NK-92 treated with Interleukin-12 subunit alpha and Interleukin-12 subunit beta, amount 100 ng/mL, for 24 hours (cell line): ENCODE measurements at places on chromosomes 3 and 15.

GRCh38 chr3:127670761-127671522 is 1.8 kb upstream of the ABTB1 start:
- no peak for DNase-seq

DNA sequence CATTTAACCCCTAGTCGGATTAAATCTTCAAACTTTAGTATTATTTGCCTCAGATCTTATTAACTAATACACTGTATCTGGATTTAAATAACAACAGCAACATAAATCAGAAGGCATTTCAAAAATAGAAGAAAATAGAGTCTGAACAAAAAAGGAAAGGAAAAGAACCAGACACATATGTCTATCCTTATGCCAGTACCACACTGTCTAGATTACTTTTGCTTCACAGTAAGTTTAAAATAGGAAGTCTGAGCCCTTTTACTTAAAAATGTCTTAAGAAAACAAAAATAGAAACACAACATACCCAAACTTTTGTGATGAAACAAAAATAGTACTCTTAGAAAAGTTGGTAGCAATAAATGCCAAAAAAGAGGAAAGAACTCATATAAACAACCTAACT is 1615.8 kb downstream of the SI start:
- no peak for DNase-seq

- DNase-seq: no peak
Measured at GRCh38 chr3:51968170-51968775, 1.0 kb upstream of the PCBP4 start.

- DNase-seq: no peak
Measured at GRCh38 chr3:5456199-5456598, 268.7 kb downstream of the EDEM1 start.

DNA sequence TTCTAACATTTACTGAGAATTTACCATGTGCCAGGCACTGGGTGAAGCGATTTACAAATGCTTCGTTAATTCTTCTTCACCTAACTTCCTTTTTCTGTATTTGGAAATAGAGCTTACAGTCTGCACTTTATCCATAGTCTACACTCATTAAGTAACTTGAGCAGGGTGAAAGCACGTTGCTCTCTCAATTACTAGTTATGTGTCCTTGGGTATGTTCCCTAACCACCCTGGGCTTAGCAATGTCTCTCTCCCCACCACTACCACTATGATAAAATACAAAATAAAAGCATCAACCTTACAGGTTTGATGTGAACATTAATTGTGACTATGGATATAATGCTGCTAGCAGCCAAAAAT is 172.9 kb upstream of the SLC2A2 start:
- DNase-seq: no peak

GRCh38 chr3:64150623-64151207 is 74.6 kb downstream of the PRICKLE2 start:
- no peak for DNase-seq

DNA sequence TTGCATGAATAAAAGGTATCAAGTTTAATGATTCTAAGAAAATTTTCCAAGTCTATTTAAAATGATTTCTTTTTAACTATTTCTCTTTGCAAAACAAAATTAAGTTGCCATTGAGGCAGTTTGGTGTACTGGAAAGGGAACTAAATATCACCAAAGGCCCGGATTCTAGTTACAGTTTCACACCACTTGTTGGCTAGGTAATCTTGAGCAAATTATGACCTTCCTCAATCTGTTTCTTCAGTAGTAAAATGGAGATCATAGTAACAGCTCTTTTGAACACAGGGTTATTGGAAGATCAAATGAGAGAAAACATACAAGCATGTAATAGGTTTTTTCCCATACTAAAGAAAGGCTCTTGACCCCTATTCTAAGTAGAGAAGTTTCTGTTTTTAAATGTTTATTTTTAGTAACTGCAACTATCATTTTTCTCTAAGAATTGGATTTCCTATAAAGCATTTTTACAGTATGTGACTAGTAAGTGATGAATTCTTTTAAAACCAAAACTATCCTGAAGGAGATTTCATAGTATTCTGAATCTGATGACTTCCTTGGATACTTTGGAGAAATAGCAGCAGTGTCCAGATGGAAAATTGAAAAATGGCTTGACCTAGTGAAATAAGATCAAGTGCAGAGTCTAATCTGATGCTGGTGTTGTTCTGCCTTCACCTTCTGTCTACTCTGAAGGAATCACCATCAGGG is 15.7 kb downstream of the SCAANT1 start:
- DNase-seq: no peak

DNA sequence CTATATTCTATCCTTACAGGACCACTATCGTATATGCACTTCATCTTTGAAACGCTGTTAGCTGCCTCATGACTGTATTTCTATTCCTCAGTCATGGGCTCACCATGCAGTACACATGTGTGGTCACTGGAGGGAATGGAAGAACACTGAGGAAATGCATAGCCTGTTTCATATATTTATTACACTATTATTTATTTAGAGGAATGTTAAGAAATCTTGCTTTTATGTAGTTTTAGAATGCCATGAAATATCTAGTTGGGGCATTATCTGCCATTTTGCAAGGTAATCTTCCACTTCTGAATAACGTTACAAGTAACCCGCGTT is 155.7 kb downstream of the IGF1R start:
- DNase-seq: no peak

DNA sequence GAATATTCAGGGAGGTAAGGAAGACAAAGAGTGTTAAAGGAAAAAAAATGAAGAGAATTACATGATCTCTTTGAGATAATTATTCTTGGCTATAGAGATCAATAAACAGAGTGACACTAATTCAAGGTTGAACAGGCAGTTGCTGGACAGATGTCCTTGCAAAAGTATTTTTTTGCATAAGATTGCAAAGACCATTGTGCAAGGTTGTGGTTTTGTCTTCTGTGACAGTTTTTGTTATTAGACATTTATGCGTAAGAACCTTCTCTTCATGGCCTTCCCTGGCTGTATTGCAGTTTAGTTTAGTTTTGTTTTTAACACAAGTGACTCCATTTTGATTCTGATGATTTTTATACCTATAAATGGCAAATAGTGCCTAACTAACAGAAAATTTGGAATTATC is 682.8 kb upstream of the ARPP21 start:
- DNase-seq: no peak

DNA sequence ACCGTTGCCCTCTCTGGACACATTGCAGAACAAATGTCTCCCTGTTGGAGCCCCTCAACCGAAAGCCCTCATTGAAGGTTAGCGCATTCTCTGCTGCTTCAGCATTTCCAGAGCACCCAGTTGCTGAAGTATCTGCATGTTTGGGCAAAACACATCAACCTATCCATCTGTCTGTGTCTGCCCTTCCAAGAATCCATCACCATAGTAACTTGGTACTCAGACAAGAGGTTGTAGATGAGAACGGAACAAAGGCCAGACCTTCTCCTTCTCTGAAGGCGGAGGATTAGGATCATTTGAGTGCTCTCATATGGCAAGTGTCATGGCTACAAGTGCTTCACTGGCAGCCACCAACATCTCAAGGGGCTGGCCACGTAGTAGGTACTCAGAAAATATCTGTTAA is 23.1 kb upstream of the RHO start:
- no peak for DNase-seq

- DNase-seq: no peak
Measured at GRCh38 chr3:74575857-74576256, 38.6 kb downstream of the CNTN3 start.

DNA sequence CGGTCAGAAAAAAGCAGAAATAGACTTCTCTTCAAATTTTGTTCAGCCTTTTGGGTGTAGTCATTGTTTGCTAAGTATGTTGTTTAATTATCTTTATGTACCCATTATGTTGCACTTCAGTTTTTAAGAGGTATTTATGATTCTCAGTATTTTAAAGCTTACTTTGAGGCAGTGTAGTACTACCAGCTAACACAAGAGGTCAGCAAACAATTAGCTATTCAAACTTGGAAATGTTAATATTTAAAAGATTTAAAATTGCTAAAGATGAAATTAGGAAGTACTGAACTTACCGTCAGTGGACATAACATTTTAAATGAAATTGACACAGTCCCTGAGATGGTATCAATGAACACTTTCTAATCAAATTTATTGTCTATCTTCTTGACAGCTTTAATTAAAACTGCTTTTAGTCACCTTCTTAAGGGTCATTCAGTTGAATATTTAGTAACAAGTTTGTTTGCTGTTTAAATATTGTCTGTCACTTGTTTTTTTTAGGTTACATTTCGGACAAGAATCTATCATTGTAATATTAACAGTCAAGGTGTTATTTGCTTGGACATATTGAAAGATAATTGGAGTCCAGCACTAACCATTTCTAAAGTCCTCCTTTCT is 28.1 kb downstream of the NKIRAS1 start:
- DNase-seq: no peak

DNA sequence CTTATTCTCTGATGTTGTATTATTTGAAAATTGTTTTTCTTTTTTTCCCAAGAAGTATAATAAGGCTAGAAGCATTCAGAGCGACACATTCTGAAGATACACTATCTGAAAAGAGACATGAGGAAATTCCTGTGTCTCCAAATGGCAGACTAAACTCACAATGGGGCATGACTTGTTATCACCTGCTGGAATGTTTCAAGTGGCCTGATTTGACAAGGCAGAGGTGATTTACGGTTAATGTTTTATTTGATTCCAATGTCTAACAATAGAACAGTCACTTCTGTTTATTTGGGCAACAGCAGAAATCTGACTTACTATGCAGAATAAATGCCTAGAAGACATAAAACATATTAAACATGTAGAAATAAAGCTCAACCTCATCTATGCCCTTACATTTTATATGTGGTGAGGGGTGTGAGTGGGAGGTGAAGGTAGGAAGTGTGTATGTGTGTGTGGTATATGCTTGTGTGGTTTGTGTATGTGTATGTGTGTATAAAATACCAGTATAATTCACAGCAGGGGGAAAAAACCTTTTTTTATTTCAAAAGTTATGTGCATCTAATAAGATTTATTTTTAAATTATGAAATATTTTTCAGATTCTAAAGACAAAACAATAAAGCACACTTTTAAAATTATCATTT is 1051.7 kb downstream of the ROBO2 start:
- DNase-seq: no peak

DNA sequence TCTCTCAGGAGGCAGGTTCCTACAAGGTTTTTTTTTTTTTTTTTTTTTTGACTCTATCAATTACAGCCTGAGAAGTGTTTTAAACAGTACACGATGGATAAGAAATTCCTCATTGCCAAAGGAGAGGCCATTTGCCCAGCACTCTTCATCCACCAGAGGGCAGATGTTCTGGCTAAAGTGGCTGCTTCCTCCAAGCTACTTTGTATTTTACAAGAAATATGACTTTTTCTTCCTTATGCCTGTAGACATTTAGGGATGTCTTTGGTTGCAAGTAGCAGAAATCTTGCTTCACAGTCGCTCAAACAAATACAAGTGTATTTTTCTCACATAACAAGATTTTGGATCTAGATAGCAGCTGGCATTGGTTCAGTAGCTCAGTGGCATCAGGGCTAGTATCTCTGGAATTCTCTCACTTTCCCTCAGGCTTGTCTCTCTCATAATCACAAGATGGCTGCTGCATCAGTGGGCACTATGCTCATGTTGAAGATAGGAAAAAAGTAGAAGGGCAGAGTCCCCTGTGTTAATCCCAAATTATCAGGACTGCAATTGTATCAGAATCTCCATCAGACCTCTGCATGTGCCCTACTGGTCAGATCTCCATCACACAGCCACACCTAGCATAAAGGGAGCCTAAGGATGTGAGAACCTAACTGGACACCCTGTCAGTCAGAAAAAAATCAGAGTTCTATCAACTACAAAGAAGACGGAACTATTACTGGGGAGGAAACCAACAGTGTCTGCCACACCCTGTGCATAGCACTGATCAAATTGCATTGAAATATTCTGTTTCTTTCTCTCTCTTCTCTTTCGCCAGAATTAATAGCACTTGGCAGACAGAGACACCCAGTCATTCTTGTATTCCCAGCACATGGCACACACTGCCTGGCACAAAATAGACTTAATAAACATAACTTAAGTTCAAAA is 138.9 kb upstream of the COL8A1 start:
- DNase-seq: no peak

DNA sequence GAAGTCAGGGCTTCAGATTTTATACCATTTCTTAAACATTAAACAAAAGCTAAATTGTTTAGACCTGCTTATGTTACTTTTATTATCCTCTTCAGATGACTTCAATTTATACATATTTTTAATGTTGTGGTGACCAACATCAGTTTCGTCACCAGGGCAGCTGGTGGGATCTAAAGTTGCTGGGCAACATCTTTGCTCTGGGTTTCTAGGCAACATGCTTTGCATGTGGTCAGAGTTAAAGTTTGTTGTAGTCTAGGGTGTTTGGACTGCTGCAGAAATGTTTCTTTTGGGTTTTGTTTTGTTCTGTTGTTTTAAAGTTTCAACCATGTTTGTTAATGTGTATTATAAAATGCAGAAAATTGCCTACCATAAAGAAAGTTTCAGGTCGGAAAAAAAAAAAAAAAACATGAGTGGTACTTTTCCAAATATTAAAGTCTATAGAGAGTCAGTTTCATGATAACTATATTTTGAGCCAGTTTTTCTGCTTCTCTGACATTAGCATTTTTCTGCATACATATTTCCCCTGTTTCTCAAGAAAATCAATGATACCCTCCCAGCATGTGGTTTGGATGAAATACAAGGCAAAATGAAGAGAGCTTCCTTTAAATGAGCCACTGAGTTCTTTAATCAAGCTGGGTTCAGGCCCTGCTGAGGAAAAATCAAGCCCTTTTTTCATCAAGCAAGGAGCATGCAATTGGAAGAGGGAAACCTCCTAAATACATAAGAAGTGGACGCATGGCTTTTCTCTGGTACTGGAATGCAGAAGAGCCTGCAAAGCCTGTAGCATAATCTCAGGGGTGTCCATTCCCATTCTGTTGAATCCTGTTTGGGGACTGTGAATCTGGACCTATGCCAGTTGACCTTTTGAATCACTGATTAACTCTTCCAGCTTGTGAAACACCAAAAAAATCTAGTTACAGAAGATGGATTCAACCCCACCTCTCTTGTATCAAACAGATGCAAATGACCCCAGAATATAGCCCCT is 35.0 kb upstream of the VGLL3 start:
- no peak for DNase-seq

GRCh38 chr15:33152502-33153109 is 41.9 kb downstream of the FMN1 start:
- DNase-seq: no peak

DNA sequence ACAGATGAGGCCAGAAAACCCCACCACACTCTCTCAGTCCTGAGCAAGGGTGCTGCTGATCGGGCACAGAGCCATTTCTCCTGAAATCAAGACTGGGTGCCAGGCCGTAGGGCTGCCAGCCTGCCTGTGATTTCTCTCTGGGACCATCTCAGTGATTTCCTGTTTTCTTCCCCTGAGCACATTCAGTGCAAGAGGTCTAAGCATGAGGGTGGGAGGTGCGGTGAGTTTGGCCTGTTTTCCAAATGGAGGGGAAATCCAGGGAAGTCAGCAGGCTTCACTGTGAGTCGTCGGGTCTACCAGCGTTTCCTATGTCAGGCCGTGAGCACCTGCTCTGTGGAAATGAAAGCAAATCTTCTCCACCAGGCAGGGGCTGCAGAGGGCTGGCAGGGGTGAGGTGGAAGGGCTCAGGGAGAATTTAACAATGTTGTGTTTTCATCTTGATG is 82.3 kb downstream of the ST6GAL1 start:
- DNase-seq: no peak

GRCh38 chr15:88833731-88834100 is 30.5 kb downstream of the ACAN start:
- DNase-seq: no peak

GRCh38 chr15:89837134-89837829 is 22.6 kb upstream of the ANPEP start:
- DNase-seq: no peak
